ENCODE measurements at places on chromosomes 6 and 20. TPM values are rescaled to one million over a fixed set of nuclear protein-coding genes. Genes with fewer than 3 reads are reported as not detected.

Gene OR2B3
- not detected for total RNA-seq

Gene SLC4A11
- 0.63 TPM for total RNA-seq

Gene TMEM151B
- not detected for total RNA-seq

Gene KCNK16
- total RNA-seq: not detected

Gene SAMD5
- not detected for total RNA-seq

Gene SCRT2
- not detected for total RNA-seq

Gene RFX6
- not detected for total RNA-seq

Gene RRBP1
- 182 TPM for total RNA-seq

Gene SLC17A2
- total RNA-seq: not detected

Gene LY6G6D
- total RNA-seq: not detected

Gene WFDC5
- not detected for total RNA-seq

Gene PRSS16
- not detected for total RNA-seq

Gene C20orf141
- total RNA-seq: not detected

DNA sequence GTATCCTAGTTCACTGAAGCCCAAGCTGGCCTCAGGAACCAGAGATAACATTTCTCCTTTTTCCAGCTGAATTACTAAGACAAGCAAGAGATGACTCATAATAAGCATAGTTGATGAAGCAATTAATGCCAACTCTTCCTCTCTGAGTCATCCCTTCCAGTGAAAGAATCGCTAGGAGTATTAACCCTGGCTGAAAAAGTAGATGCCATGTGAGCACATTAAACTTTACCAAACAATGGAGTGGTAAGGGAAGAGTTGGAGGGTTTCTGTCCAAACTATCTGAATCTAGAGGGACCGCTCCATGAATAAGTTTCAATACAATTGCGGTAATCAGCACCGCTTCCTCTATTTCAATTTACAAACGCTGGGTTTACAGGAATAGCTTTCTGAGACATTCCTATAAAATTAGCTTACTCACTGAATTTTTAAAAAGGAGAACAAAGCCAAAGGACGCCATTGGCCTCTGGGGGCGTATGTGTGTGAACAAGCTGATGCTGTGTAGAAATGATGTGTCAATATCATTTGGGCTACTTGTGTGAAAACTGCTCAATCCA, 48.3 kb downstream of the ATXN1 start:
- no peaks in the 10 kb centered on the region for H3K27me3 ChIP-seq
- peaks cover 20% of the 10 kb centered on the region for H3K4me1 ChIP-seq
- H3K4me3 ChIP-seq: peak overlapping the region; percentile 62
- H3K27ac ChIP-seq: peak overlapping the region; percentile 92
- peak; percentile 95 for DNase-seq

DNA sequence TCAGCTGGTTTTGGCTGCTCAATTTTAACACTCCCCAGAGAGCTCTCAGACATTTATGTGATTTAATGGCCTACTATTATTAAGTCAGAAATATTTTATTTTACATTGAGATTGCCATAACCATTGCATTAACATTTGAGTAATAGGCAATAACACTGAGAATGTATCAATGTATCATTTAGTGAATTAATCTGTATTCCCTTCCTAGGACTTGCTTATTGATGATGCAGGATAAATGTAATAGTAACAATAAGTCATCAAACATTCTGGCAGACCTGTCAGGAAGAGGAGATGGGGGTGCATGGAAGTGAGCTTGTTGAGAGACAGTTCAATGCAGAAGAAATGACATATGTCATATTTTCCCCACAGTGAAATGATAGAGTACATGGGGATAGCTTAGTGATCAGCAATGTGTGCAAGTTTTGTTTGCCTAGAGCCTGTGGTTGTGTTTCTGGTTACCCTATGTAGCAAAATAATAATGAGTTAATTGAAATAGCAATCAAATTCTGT, 458.9 kb downstream of the EYS start:
- DNase-seq: no peak
- no peak overlapping the region for H3K27ac ChIP-seq
- no peaks in the 10 kb centered on the region for H3K4me1 ChIP-seq
- H3K27me3 ChIP-seq: no peaks in the 10 kb centered on the region
- H3K4me3 ChIP-seq: no peak overlapping the region

DNA sequence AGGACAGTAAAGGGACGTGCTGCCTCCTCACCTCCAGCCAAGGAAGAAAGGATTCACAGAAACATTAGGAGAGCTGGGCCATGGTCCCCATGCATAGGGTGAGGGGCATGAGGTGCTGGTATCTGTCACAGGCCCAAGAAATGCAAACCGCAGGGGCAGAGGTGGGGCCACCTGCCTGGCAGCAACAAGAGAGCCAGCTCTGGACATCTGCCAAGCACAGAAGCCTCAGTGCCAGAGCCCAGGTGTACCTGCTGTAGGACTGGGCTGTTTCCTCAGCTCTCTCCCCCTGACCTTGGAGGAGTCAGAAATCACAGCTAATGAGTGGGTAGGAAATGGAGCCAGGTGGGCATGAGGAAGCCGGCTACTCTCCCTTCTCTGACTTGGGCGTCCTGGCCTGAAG, 45.3 kb downstream of the SLC2A12 start:
- no peak for DNase-seq
- H3K4me3 ChIP-seq: no peak overlapping the region
- peaks cover 27% of the 10 kb centered on the region for H3K27me3 ChIP-seq

- H3K27me3 ChIP-seq: peaks cover 10% of the 10 kb centered on the region
- no peak for DNase-seq
- no peaks in the 10 kb centered on the region for H3K36me3 ChIP-seq
These were observed 20.7 kb downstream of the CGA start for GRCh38 chr6:87074101-87074621.

- H3K36me3 ChIP-seq: no peaks in the 10 kb centered on the region
- no peaks in the 10 kb centered on the region for H3K27me3 ChIP-seq
- peak; percentile 65 for DNase-seq
- H3K4me3 ChIP-seq: no peak overlapping the region
These were observed 354.3 kb downstream of the COL12A1 start for GRCh38 chr6:74851596-74851995.

DNA sequence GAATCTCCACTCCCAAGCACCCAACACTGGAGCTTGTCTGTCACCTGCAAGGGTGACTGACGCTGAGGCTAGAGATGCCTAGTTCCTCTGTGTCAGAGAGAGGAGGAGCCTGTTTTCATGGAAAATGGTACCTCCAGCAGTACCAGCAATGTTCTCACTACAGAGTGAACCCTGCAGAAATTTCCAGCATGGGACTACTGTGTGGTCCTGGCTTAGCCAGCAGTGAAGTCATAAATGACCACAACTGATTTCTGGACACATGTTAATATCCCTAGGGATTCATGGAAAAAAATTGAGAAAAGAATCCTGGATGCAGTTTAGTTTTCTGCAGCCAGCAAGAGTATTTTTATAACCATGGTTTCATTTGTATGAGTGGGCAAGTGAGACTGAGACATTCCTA, 468.1 kb downstream of the CD83 start:
- no peak for DNase-seq
- no peaks in the 10 kb centered on the region for H3K36me3 ChIP-seq
- no peaks in the 10 kb centered on the region for H3K27me3 ChIP-seq
- H3K4me1 ChIP-seq: no peaks in the 10 kb centered on the region
- H3K27ac ChIP-seq: no peak overlapping the region

DNA sequence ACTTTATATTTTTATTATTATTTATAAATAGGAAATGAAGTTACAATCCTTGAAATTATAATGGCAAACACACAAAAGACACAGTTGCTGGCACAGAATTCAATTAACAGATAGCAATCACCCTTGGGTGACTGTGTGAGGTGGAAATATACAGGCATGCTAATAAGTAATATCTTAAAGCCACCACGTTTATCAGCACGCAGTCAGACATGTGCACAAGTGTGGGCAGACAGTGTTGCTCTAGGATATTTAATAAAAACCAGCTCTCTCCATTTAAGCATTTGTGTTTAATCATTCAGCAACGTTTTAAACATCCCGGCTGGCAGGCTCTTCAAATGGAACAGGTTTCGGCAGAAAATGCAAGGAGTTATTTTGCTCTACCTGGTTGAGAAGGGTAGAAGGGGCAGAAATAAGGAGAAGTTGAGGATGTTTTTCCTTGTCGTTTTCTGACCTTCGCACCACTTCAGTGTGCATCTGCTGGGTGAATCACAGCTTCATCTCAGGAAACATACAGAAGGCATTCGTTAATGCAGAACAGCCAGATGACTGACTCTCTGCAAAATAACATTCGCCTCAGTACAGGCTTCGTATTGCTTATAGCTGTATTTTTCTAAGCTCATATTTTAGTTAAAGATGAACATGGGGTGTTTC, 585.1 kb downstream of the QKI start:
- peak; percentile 2 for DNase-seq
- no peaks in the 10 kb centered on the region for H3K36me3 ChIP-seq
- no peaks in the 10 kb centered on the region for H3K27me3 ChIP-seq
- no peak overlapping the region for H3K27ac ChIP-seq

GRCh38 chr6:44001318-44002066, 125.8 kb downstream of the MRPL14 start:
- peak; percentile 49 for DNase-seq

DNA sequence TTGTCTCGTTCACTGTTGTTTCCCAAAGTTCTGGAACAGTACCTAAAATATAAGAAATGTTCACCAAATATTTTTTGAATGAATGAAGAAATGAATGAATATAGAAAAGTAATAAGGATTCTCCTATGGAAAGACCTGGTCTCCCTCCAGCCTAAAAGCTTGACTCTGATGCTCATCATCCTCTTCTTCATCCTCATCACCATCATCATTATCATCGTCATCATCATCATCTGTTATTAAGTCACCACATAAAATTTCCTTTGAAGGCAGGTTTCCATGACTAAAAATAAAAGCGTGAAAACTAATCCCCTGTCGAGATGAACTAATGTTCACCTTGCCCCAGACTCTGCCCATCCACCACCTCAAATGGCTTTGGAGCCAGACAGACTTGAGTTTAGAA, 216.9 kb upstream of the PRND start:
- no peaks in the 10 kb centered on the region for H3K36me3 ChIP-seq
- H3K27ac ChIP-seq: no peak overlapping the region
- peaks cover 16% of the 10 kb centered on the region for H3K4me1 ChIP-seq
- no peak for DNase-seq
- H3K27me3 ChIP-seq: no peaks in the 10 kb centered on the region

- no peaks in the 10 kb centered on the region for H3K36me3 ChIP-seq
- H3K27me3 ChIP-seq: no peaks in the 10 kb centered on the region
- peaks cover 7% of the 10 kb centered on the region for H3K4me1 ChIP-seq
- DNase-seq: no peak
These were observed 259.2 kb downstream of the ADGB start for GRCh38 chr6:146857980-146858347.

GRCh38 chr6:134539865-134540323, 222.0 kb upstream of the SGK1 start:
- no peak overlapping the region for H3K4me3 ChIP-seq
- no peaks in the 10 kb centered on the region for H3K36me3 ChIP-seq
- H3K4me1 ChIP-seq: peaks cover 18% of the 10 kb centered on the region
- no peak overlapping the region for H3K27ac ChIP-seq
- H3K27me3 ChIP-seq: no peaks in the 10 kb centered on the region

GRCh38 chr6:117585647-117586046, 16.7 kb downstream of the GOPC start:
- peaks cover 22% of the 10 kb centered on the region for H3K36me3 ChIP-seq
- no peaks in the 10 kb centered on the region for H3K4me1 ChIP-seq
- DNase-seq: no peak
- no peak overlapping the region for H3K27ac ChIP-seq

GRCh38 chr6:89564752-89565427, 73.7 kb downstream of the LYRM2 start:
- peaks cover 20% of the 10 kb centered on the region for H3K27me3 ChIP-seq
- H3K27ac ChIP-seq: no peak overlapping the region
- no peak for DNase-seq
- no peaks in the 10 kb centered on the region for H3K4me1 ChIP-seq
- no peak overlapping the region for H3K4me3 ChIP-seq
- no peaks in the 10 kb centered on the region for H3K36me3 ChIP-seq

- no peak overlapping the region for H3K27ac ChIP-seq
- no peaks in the 10 kb centered on the region for H3K27me3 ChIP-seq
- no peak for DNase-seq
- no peaks in the 10 kb centered on the region for H3K36me3 ChIP-seq
- peaks cover 15% of the 10 kb centered on the region for H3K4me1 ChIP-seq
These were observed 209.1 kb upstream of the BMP2 start for GRCh38 chr20:6558341-6558740.

DNA sequence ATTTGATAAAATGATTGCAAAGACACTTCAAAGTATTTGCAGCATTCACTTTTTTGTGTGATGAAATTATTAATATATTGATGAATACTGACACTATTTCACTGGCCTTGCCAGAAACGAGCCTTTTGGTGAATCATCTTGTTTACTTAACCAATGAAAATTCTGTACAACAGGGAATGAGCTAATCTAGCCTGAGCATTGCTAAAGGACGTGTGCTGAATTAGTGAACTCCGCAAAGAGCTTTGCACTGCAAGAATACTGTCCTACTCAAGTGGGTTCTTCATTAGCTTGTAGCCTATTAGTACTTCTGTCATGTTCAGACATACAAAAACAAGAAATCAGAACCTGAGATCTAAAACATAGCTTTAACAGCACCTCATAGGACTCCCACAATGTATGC, 172.0 kb upstream of the NRSN1 start:
- H3K27ac ChIP-seq: no peak overlapping the region
- no peaks in the 10 kb centered on the region for H3K36me3 ChIP-seq

DNA sequence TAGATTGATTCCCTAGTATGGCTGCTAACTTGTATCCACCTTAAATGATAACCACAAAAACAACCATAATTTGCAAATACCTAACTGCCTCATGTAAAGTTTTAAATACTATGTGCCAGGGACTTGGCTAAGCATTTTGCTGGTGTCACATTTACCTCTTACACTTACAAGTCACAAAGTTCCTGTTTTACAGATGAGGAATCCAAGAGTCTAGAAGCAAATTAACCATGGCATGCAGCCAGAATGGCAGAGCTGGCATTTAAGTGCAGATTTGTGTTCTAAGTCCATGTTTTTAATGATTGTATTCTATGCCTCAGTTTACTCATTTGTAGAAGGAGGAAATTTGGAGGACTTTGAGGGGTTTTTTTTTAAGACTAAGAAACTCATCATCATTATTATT, 696.7 kb downstream of the PTPRT start:
- H3K27me3 ChIP-seq: no peaks in the 10 kb centered on the region
- no peaks in the 10 kb centered on the region for H3K36me3 ChIP-seq

- H3K36me3 ChIP-seq: no peaks in the 10 kb centered on the region
- H3K4me3 ChIP-seq: no peak overlapping the region
- DNase-seq: no peak
- H3K27ac ChIP-seq: no peak overlapping the region
- H3K27me3 ChIP-seq: no peaks in the 10 kb centered on the region
These were observed 83.7 kb upstream of the ZFP64 start for GRCh38 chr20:52275181-52275691.

DNA sequence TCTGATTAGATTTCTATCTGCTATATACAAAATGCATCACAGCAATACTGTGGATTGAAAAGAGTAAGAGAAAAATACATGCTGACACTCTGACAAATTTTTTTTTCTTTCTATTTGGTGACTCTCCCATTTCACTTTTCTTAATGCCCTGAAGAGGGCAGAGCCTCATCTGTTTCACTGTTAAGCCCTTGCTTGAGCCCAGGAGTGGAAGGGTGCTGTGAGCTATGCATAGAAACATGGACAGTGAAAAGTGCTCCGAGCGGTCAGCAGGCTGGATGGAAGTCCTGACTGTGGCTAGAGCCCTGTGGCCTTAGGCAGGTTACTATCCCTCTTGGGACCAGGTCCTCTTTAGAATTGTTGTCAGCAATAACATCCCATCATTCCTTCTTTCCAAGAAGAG, 17.4 kb upstream of the CSE1L start:
- no peak overlapping the region for H3K4me3 ChIP-seq
- H3K27me3 ChIP-seq: no peaks in the 10 kb centered on the region
- H3K4me1 ChIP-seq: peaks cover 9% of the 10 kb centered on the region
- H3K27ac ChIP-seq: peak overlapping the region; percentile 65
- DNase-seq: peak; percentile 79

GRCh38 chr6:121764493-121764892, 329.0 kb downstream of the GJA1 start:
- no peaks in the 10 kb centered on the region for H3K4me1 ChIP-seq
- no peak overlapping the region for H3K4me3 ChIP-seq
- H3K27me3 ChIP-seq: no peaks in the 10 kb centered on the region
- H3K36me3 ChIP-seq: no peaks in the 10 kb centered on the region
- no peak for DNase-seq
